ENCODE measurements at places on chromosomes 1 and 21.
A peak's percentile ranks its signal among the peaks of the same experiment; 100 is the strongest.

DNA sequence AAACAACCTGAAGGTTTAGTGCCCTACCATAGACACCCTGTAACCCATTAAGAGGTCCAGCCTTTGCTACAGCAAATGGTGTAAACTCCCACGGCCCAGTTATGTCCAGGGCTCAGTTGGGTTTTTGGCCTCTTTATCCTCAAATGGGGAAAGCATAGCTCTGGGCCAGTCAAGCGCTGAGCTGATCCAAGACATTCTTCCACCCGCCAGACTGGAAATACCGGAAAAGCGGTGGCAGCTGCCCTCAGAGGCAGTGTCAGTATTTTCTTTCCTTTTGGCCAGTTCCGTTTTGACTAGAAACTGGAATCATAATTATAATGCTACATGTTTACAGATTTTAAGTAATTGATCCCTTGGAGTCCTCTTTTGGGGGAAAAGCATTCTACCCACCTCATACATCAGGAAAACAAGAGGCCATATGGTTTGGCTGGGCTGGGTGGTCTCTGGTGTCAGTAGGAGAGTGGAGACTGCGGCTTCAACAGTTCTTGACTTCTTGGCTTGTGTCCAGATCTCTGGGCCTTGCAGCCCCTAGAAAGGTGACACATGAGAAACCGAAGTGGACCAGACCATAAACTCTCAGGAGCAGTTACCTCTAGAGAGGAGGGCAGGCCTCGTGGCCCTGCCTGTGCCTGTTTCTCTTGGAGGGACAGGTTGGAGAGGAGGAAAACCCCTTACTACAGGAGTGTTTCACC is 30.2 kb upstream of the CLDN14 start:
- DNase-seq: no peak

GRCh38 chr1:5369223-5369622 is 623.0 kb downstream of the NPHP4 start:
- no peak for DNase-seq

DNA sequence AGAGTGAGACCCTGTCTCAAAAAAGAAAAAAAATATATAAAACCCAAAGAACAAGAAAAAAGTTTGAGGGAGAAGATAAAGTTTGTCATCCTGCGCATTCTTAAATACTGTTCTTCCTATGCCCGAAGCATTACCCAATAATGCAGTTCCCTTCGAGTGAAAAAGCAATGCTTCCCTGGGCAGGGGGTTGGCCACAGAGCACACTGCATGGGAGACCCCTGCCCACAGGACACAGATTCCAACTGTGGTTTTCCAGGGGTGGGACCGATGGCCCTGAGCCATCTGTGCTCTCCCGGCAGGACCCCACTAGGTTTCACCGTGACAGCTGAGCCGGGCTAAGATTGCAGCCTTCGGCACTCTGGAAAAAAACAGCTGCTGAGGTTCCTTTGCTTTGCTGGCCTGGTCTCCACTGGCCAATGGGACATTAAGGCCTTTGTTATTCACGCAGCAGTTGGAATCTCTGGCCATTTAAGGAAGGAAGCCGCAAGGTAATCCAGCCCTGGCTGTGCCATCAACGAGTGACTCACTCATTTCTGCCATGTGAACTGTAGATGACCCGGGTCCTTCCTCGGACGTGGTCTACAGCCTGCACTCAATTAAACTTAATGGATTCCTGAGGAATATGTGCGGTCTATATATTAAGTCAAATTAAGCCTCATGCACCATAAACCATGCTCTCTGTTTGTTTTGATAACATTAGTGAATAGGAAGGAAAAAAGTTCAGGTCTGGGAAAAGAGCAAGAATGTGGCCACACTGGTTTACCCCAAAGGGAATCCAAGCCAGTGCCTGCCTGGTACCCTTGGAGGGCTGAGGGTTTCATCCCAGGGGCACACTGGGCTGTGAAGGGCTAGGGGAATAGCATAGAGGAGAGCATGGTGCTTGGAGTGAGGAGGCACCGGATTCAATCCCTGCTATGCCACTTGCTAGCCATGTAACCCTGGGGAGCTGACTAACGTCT is 163.2 kb downstream of the ZBTB18 start:
- DNase-seq: no peak

DNA sequence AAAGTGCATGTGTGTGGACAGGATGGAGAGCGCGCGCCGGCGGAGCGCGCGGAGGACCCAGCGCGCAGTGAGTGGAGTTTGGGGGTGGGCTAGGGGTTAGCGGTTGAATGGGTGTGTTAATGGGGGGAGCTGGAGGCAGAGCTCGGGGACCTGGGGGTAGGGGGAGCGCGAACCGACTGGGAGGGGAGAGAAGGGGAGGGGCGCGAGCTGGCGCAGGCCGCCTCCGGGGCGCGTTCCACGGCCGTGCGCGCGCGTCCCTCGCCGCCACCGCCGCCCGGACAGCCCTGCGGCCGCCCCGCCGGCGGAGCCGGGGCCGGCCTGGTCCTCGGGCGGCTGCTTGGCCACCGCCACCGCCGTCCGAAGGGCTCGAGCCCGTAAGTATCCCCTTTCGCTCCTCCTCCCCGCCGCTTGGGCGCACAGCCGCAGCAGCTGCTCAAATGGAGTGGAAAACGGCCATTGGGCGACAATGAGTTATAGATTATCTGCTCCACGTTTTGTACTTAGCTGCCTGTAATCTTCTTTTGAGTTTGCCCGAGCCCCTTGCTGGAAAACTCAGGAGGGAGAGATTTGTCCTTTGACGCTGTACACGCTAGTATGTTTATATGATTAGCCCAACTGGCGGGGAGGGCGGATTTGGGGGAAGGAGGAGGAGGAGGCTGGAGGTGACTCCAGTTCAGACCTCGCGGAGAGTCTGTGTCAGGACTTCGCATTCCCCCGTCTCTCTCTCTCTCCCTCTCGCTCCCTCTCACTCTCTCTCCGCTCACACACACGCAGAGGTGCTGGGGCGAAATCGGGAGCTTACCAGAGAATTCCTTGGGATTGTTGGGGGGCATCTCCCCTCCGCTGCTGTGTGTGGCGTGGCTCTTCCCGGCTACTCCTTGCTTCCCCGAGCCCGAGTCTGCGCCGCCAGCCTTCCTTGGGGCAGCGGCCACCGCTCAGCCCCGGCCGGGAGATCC is at the start of gene ADGRL2:
ADGRL2 (plus strand) TSS at position 240 of the 956 bp plus-strand sequence. CDS start 36,051 bp downstream, outside the sequence.
- peak; percentile 55 for DNase-seq

- no peak for DNase-seq
These were observed 12.7 kb upstream of the SDHB start for GRCh38 chr1:17066361-17067068.

DNA sequence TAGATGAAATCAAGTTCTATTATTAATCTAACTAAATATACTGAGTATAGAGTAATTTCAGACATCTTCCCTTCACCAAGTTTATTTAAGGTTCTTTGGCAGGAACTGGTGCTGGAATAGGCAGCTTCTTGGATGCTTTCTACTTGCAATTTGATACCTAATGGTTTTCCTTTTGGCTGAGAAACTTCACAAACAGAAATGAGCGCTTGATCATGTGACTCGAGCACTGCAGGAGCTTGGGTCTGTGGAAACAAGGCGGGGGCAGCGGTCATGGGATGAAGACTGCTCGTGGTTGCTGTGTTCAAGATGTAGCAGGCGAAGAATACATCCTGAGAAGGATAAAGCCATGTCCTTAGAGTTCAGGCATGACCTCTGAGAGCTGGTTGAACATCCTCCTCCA is 136.8 kb downstream of the PTPRC start:
- no peak for DNase-seq

DNA sequence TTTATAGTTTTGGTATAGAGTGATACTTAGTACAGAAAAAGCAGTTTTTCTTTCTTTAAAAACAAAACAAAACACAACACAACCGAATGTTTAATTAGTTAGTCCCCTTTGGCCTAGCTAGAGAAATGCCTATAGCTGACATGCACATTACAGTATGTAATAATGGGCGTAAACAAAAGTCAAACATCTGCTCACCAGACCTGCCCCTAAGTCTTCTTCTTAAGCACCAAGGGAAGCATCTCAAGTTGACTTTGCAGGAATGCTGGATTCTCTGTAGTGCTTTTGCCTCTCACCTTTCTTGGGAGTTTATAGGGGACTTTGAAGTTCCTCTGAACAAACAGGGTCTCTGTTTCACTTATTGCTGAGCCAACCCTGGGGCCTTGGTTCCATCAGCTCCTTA is 143.7 kb downstream of the TM2D1 start:
- no peak for DNase-seq

DNA sequence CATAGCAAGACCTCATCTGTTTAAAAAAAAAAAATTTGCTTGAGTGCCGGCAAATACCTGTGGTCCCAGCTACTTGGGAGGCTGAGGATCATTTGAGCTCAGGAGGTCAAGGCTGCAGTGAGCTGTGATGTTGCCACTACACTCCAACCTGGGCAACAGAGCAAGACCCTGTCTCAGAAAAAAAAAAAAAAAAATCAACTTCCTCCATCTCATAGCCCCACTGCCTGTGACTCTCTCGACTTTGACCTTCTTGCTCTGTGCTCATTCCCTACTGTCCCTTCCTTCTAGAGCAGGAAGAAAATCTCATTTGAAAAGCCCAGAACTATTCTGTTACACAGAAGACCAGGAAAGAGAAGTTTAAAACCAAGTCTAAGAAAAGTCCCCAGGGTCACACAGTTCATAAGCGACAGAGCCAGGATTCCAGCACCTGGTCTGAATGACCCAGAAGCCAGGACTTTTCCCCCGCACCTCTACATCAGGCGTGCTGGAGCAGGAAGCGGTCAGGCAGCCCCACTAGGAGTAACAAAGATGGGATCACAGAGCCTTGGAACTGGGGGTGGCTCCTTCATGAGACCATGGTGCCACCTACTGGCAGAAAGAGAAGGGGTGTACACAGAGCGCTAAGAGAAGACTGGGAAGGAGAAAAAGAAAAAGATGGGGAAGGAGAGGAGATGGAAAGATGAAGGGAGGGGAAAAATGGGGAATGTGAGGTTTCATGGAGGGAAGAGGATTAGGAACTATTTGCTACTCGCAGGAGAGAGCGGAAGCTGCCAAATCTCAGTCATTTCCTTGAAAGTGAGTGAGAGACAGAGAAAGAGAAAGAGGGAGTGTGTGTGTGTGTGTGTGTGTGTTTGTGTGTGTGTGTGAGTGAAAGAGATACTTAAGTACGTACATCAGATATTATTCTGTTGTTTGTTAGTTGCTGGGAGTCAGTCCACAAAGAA is 3.1 kb upstream of the P3R3URF start:
- peak; percentile 77 for DNase-seq
